ENCODE measurements at places on chromosomes 12 and 14.

GRCh38 chr14:33568935-33569579 is 381.8 kb downstream of the EGLN3 start:
- DNase-seq: no peak

GRCh38 chr12:90366286-90366685 is 588.7 kb downstream of the CCER1 start:
- no peak for DNase-seq

DNA sequence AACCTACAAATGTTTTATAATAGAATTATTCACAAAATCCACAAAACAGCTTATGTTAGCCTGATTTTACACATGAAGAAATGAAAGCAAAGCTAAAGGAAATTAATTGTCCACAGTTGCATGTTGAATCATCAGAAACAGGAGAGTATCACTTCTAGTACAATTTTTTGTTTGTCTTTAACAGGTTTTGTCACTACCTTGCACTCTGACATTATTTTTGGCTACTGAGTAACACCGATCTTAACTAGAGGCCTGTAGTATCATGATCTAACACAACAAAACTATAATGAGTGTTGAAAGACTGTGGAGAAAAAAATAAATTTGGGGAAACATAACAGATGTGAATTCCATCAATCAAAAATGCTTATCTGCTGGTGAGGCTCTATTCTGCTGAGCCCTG is 60.1 kb downstream of the TAOK3 start:
- DNase-seq: no peak

- peak; percentile 8 for DNase-seq
These were observed 553 bp downstream of the CLEC14A start for GRCh38 chr14:38255408-38255672.

GRCh38 chr12:51351913-51352532 is 5.5 kb upstream of the CELA1 start:
- peak; percentile 35 for DNase-seq

- peak; percentile 87 for DNase-seq
These were observed 27.5 kb downstream of the HVCN1 start for GRCh38 chr12:110661337-110661972.

DNA sequence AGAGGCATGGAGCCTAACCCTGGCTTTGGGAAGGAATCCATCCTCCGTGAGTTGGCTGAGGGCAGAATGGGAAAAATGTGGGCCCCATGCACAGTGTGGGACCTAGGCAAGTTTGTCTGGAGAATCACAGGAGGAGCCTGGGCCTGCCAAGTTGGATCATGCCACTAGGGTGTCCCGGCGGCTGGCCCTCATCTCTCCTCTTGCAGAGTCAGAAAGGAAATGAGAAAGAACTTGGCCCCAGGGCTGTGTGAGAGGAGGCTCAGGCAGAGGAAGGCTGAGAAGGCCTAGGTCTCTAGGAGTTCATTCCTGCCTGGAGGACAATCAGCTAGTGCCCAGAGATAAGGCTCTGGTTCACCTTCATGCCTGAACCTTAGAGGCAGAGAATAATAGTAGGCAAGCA is 2.5 kb upstream of the ESRRB start:
- DNase-seq: no peak

GRCh38 chr14:30521899-30522736 is 36.8 kb upstream of the G2E3 start:
- no peak for DNase-seq

GRCh38 chr12:22380031-22380430 is 45.5 kb upstream of the ST8SIA1 start:
- no peak for DNase-seq

- DNase-seq: no peak
These were observed 19.8 kb downstream of the INSM2 start for GRCh38 chr14:35553808-35554207.

GRCh38 chr12:33440477-33440876 is 858 bp upstream of the SYT10 start:
- no peak for DNase-seq

DNA sequence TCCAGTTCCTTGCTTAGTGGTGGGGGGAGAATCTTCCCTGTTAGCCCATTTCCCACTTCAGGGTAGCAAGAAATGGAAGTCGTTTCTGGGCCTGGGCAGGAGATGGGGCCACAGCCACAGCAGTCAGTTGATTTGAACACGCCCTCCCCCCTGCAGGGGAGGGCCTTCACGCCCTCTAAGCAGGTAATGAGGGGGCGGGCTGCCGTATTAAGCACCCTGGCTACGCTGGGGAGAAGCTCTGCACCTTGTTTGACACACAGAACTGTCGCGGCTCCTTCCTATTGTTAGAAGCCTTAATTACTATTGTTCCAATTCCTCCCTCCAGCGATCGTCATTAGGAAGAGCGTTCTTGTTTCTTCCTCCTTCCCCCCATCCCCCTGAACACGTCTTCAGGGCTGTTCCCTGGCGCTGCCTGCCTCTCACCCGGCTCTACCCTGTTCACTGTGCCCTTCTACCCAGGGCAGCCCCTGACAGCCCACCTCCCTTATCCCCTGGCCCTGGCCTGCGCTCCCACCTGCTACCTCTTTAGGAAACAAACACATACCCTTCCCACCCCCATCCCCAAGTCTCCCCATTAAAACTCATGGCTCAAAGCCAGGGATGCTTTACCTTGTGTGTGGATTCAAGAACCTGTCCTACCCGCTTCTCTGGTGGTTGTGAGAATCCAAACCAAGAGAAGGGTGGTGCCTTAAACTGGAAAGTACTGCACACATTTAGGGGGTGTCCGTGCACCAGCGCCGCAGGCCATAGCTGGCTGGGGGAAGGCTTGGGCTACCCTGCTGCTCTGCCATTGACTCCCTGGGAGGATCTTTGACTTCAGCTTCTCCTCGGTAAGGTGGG is 137.6 kb downstream of the TSPAN9 start:
- DNase-seq: no peak

DNA sequence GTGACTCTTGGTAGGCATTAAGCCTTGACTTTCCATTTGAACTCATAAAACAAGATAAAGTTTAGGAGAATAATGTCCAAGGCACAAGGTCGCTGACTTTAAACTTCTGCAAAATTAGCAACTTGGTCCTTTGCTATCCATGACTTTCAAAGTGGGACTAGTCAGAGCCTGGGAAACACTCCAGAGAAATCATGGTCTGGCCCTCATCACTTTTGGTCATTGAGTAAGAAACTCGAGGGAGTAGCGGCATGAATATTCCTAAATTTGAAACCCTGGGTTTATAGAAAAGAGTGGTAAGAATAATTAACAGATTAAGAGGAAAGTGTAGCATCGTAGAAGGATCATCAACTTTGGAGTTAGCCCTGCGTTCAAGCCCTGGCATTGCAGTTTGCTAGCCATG is 16.9 kb upstream of the APPL2 start:
- DNase-seq: no peak

- no peak for DNase-seq
These were observed 115.2 kb downstream of the LGMN start for GRCh38 chr14:92633274-92633616.

- DNase-seq: no peak
These were observed 166.1 kb downstream of the PAWR start for GRCh38 chr12:79524507-79525148.

DNA sequence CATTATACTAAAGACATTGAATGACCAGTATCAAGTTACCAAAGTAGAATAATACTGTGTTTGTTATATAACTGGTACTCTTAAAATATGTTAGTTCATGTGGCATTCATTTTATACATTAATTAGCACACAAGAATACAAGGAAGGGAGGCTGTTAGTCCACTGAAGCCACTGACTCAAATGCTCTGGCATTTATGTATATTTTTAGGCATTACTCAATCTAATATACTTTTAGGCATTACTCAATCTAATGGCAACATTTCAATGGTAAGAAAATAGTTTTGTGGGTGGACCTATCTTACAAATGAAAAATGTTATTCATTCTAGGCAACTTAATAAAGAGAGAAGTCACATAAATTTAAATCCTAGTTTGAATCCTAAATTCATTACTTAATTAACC is 874.4 kb upstream of the USP15 start:
- DNase-seq: no peak

- no peak for DNase-seq
These were observed 49.4 kb downstream of the SLC25A47 start for GRCh38 chr14:100372357-100373048.

GRCh38 chr12:110111476-110112334 is 12.5 kb upstream of the IFT81 start:
- no peak for DNase-seq

DNA sequence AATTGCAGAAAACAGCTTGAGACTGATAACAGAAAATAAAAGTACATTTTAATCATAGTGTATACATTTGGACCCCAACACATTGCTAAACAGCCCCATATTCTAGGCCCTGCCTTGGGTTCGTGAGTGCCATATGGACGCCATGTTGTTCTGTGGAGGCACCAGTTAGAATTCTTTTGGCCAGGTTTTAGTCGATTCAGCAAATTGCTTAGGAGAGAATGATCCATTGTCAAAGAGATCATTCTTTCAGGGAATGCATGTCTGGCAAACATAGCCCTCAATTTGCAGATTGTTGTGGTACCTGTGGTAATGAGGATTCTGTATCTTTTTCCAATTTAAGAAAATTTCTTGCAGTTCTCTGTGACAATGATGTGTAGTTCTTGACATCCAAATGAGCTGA is 183.6 kb upstream of the DDHD1 start:
- DNase-seq: no peak

DNA sequence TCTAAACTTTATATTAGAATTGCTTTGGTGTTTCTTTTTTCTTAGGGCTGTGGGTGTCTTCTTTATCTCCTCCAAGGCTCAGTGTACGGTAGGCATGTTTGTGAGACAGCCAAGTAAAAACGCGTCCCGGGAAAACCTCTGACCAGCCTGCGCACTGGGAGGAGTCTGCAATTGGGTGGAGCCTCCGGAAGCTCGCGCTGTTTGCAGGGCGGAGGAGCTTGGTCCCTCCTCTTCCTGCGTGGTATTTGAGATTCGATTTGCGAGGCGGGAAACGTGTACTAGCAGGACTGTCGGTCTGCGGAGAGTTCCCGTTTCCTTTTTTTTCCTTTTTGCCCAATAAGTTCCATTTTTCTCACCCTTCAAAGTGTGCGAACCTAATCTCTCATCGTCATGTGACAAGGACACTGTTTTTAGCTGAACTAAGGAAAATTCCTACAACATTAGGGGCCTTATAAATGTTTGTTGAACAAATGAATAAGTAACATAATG is 182.1 kb upstream of the OTX2 start:
- DNase-seq: no peak

DNA sequence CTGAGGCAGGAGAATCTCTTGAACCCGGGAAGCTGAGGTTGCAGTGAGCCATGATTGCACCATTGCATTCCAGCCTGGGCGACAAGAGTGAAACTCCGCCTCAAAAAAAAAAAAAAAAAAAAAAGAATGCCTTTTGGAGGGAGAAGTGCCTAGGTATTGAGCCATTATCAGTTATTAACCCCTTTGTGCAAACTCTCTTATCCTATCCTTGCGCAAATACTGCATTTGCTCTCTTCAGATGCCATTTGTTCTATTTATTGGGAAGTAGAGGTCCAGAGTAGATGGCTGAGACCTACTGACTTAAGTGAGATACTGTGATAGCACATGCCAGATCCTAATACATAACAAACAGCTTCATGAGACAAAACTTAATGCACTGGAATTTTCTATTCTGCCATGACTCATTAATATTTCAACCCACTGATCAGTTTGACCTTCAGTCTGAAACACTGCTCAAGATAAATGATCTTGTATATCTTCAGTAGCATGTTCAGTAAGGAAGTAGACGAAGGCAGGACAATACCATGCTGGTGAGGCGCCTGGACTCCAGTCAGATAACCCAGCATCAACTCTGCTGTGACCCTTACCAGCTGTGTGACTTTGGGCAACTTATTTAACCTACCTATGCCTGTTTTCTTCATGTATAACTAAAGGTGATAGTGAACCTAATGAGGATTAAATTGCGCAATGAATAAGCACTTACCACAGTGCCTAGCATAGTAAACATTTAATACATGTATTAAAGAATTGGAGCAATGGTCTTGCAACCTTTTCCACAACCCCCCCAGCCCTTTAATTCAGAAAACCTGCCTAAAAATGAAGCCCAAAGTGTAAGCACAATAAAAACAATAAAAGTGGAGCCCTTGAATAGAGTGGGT is 5.7 kb upstream of the DNAAF2 start:
- no peak for DNase-seq

GRCh38 chr12:8590842-8591545 is 21.7 kb downstream of the AICDA start:
- DNase-seq: peak; percentile 22

- no peak for DNase-seq
These were observed 5.6 kb downstream of the KRR1 start for GRCh38 chr12:75505706-75506312.

GRCh38 chr14:35140718-35141581 is 18.6 kb downstream of the PRORP start:
- no peak for DNase-seq

DNA sequence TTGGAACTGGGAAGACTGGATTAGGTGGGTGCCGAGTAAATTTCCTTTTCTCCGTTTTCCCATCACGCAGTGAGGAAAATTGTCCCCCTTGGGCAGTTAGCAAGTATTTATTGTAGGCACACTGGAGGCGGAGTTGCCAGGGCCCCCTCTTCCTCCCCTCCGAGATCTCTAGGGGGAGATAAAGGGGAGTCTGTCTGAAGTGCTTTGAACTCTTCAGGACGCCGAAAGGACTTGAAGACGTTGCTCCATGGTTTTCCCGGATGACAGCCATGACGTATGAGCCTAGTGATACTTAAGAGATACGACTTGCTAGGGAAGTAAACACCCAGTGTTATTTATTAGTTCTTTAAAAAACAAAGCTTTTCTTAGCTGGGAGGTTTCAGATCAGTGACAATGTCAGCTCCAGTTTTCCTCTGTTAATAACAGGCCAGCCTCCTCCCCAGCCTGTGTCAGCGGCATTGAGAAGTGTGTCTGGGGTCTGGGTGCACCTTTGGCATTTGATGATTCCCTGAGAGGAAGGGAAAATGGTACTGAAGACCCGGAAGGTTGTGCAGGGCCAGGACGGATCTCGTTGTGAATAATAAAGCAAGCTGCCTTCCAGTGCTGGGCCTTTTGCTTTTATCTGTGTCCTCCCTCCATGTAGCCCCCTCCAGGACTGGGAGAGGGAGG is 78.7 kb downstream of the TSPAN9 start:
- DNase-seq: no peak

- peak; percentile 28 for DNase-seq
These were observed 781.4 kb upstream of the TMEM132C start for GRCh38 chr12:127485528-127485927.
